ENCODE measurements at places on chromosomes 11 and 22.

DNA sequence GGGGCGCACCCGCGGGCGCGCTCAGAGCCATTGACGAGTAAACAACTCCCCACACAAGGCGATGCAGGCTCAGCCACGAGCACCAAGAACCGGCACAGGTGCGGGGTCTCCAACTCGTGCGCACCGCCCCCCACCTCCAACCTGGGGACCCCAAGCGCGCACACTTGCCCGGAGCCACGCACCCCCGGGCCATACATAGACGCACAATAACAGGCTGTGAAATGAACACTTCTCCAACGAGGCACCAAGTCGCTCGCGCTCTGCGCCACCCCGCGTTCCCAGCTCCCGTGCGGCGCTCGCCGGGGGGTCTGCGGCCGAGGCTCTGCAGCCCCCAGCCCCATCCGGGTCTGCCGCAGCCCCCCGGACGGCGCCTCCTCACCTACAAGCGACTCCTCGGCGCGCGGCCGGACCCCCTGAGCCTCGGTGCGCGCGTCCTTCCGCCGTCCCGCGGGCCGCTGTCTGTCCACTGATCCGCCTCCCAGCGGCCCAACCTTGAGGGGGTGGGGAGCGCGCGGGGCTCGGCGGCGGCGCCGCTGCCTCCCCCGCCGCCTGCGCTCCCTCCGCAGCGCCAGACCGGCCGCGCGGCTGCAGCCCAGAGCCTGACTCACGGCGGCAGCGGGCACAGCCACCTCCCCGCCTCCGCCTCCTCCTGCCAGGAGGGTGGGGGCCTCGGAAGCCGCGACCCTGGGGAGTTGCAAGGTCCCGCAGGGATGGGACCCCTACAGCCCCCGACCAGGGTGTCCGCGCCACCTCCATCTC is 1.6 kb downstream of the IFITM10 start:
- DNase-seq, result no peak

GRCh38 chr11:87324817-87325489 is 287.2 kb downstream of the TMEM135 start:
- no peak for DNase-seq

GRCh38 chr11:119476666-119477331 is 53.8 kb upstream of the THY1 start:
- no peak for DNase-seq

DNA sequence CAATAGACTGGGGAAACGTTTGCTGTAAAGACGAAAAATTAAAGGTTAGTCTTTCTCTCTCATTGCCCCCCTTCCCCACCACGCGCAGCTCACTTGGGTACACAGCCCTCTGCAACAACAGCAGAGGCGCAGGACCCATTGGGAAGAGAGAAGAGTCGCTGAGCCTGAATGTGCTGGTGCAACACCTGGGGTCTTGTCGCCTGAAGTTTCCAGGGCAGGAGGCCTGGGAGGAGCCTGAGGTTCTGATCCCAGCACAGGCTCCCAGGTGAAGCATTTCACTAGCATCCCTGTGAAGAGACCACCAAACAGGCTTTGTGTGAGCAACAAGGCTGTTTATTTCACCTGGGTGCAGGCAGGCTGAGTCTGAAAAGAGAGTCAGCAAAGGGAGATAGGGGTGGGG is 116.2 kb upstream of the NTM start:
- DNase-seq, result no peak

DNA sequence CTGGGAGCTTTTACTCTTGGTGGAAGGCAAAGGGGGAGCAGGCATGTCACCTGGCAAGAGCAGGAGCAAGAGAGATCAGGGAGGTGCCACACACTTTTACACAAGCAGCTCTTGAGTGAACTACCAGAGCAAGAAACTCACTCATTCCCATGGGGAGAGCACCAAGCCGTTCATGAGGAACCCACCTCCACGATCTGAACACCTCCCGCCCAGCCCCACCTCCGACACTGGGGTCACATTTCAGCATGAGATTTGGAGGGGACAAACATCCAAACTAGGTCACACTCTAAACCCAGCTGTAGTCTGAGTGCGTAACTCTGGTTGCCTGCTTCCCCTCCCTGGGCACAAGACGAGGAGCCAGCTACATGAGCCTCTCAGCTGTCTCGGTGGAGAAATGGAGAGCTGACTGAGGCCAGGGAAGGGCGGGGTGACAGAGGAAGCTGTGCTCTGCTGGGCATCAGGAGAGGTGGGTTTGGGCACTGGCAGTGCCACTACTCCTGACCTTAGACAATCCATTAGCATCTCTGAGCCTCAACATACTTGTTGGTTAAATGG is 134.6 kb downstream of the PKNOX2 start:
- no peak for DNase-seq

DNA sequence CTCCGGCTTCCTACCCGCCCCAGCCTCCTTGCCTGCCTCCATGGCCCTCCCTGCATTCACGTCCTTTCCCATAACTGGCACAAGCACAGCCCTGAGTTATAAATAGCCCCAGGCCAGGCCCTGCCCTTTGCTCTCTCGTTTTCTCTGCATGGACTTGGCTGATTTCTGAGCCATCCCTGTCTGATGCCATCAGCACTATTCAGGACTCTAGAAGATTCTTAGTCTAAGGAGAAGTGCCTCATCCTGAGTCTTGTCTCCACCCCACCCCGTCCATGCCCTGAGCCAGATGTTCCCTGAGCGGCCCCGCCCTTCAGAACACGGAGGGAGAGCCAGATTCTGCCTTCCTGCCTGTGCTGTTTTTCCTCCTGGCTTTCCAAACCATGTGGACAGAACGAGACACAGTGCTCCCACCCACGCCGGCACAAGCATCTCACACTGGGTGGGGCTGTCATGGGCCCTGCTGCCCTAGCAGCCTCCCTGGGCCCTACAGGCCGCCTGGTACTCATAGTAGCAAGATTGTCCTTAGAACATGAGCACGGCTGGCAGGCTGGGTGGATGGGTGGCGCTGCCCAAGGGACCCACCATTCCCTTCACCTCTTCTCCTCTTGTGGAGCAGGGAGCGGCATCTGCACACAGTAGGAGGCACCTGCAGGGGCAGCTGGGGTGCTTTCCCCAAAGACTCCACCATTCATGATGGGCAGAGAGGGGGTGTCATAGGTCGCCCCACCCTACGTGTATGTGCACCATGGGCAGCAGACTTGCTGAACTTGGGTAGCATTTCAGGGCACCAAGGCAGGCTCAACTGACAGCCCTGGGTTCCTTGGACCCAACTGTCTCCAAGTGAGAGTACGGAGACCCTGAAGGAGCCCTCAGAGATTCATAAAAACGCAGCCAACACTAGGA is 76.9 kb downstream of the BCR start:
- DNase-seq, result no peak

- no peak for DNase-seq
These were observed 17.8 kb downstream of the SCUBE2 start for GRCh38 chr11:9073466-9074225.

DNA sequence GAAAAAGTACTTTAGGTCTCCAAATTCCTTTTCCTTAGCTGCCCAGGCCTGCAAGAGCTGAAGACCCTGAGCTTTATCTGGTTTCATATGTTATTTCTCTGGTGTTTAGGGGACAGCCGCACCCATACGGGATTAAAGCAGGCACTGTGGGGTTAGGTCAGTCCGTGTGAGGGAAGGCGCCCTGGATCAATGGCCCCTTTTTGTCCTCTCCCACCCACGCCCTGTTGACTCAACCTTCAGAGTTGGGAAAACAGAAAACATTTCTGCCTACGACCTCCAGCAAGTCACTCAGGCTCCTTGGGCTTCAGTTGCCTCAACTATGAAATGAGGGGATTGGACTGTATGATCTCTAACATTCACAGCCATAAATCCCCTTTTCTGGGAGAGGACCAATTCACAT is 55.2 kb upstream of the BARX2 start:
- no peak for DNase-seq

- DNase-seq, result no peak
These were observed 57.2 kb upstream of the PRDM11 start for GRCh38 chr11:45089251-45089650.

DNA sequence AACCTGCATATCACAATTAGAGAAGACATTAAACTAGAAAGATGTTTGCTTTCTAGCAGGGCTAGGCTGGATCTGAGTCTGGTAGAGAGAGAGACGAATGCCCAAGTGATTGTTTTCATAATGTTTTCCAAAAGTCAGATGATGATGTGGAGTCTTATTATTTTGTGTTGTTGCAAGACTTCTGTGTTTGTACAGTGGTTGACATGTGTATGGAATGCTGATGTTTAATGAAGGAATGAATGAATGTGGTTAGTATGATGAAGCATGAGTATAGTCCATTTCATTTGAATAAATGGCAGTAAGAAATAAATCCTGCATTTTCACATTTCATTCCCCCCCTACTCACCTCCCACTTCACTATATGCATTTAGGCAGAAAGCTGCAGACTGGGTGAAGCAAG is 69.6 kb downstream of the PPP2R1B start:
- no peak for DNase-seq

Data from Jurkat, Clone E6-1 (cell line).